ENCODE measurements at places on chromosomes 6 and 20.

GRCh38 chr6:157579467-157580031 lies 198.6 kb downstream of the ZDHHC14 start:
- no peak for DNase-seq

DNA sequence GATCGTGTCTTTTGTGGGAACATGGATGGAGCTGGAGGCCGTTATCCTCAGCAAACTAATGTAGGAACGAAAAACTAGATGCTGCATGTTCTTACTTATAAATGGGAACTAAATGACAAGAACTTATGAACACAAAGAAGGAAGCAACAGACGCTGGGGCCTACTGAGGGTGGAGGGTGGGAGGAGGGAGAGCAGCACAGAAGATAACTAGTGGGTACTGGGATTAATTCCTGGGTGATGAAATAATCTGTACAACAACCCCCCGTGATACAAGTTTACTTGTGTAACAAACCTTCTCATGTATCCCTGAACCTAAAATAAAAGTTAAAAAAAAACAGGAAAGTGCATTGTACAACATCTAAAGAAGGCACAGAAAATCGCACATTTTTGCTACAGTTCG lies 59.0 kb upstream of the TMEM170B start:
- no peak for DNase-seq

DNA sequence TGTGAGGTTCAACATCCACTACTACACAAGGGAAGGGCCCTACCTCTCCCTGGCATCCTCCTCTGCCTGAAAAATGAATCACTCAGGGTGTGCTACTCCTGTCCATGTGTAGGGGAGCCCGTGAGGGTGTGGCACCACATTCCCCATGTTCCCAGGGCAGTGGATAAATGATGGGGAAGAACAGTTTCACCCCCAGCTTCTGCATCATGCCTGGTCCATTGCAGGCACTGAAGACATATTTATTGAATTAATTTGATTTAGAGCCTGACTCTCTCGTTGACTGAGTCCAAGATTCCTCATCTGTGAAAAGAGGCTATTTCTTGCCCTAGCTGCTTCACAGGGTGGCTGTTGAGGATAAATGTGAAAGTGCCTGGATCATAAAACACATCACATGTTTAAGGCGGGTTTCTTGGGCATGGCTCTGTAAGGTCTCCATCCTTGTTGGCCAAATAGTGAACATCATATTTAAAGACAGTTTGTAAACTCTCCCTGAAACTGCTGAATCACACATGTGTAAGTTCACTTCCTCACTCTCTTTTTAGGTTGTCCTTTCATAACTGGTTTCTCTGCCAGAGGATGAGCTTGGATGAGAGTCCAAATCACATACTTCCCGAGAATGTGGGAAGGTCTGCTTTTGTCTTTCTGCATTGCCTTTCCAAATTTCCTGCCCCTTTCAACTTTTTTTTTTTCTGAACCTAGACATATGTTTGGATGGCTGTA lies 79.7 kb upstream of the FYN start:
- no peak for DNase-seq

DNA sequence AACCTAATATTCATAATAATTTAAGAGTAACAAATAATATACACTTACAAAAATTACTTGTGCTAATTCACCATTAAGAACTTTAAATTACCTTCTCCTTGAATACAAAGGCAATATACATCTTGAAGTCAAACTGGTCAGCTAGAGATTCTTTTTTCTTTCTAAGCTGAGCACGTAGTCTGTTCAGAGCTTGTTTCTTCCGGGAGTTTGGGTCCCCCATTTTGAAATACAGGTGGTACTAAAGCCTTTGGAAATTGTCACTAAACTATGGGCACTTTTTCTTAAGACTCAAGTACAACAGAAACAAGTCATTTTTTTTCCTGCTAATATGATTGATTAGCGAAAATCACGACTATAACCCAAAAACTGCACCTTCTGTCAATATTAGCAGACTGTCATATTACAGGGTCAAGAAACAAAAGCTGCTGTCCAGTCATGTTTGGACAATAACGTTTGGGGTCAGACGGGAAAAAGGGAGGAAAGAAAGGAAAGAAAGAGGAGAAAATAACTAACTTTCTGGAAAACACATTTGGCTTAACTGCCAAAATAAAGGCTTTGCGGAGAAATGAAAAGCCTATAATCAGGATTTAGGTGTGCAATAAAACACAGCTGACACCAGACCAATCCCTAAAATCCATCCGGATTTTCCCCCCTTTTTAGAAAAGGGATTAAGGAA lies 367 bp downstream of the C6orf62 start:
- peak; percentile 27 for DNase-seq

DNA sequence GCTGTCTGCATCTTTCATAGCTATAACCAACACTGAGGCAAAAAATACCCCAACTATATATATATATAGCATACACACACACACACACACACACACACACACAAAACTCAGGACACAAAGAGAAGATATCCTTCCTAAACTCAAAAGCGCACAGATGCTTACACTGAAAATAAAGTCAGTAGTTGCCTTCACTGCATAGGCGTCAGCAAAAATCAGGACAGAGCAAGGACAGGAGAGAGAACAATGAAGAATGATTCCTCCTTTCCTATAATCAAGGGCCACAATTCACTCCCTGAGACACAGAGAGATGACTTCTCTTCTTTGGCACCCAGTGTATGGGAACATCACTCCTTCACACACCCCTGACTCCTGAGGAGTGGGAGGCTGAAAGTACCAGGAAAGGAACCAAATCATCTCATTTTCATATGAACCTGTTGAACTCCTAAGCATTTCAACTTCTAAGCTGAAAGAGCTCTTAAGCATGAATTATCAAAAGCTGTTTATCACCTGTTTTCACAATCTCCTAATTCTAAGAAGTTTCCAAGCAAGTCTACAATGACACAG lies 141.4 kb downstream of the HIVEP2 start:
- no peak for DNase-seq

DNA sequence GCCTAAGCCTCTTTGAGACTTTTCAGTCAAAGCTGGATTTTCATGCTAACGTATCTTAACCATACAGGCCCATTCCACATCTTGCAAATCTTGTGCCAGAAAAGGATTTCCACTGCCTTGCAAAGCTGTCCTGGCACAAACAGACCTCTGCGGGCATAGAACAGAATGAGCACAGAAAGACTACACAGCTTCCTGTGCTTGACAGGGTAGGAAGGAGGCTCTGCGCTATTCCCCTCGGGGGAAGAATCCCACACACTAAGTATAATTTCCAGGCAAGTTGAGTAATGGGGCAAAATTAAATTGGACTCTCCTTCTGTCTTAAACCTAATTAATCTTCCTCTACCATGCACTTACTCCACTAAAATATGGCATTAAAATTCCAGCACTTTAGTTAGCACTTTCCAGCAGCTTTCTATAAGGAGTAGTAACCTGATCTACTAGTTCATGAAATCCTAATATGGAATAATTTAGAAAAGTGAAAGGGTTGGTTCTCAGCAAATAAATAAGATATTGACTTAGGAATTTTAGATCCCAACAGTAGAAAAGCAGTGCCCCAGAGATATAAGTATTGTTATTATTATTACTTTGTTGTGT lies 532.1 kb upstream of the JAG1 start:
- DNase-seq = no peak

DNA sequence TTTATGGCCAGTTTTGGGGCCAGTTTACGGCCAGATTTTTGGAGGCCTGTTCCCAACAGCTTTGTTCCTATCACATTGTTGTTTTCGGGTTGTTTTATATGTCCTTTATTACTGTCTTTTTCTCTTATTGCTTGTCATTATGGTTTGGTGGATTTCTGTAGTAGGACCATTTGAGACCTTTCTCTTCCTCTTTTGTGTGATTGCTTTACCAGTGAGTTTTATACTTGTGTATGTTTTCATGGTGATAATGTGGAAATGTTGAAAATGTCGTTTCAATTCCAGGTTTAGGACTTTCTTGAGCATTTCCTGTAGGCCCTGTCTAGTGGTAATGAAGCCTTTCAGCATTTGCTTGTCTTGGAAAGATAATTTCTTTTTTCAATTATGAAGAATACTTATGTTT lies 17.8 kb downstream of the HLA-B start:
- no peak for DNase-seq

DNA sequence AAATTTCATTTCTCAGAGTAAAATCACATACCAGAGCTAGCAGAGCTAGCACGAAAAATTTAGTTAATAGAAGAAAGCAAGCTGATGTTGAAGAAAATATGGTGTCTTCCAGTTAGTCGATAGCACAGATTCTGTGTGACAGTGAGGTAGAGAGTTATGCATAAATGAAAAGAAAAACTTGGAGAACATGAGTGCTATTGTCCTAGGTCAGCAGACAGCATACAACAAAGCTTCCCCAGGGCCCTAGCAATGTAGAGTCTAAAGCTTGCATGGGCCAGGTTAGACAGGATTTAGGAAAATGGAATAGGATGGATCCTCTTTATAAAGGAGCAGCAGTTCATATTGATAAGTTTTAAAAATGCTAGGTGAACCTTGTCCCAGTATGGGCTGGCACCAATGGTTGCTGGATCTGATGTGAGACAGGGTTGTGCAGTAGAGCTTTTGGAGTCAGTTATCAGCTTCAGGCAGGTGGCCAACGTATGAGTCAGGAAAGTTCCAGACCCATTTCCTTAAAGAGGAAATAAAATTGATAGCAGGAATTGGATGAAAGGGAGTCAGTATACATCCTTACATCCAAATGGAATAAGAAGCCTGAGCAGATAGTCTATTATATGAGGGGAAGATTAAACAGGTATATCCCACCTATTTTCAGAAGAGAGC lies 277.2 kb downstream of the FRK start:
- no peak for DNase-seq

- no peak for DNase-seq
These were observed 6.7 kb upstream of the BPIFB6 start for GRCh38 chr20:33024609-33025317.

GRCh38 chr6:15628499-15629131 lies 34.2 kb downstream of the DTNBP1 start:
- DNase-seq = peak; percentile 32

GRCh38 chr6:29702519-29703103 lies 20.6 kb upstream of the HLA-F start:
- DNase-seq = peak; percentile 79

- no peak for DNase-seq
These were observed 84.3 kb downstream of the CTNNBL1 start for GRCh38 chr20:37777988-37778659.

GRCh38 chr6:13190376-13190775 lies 138.0 kb downstream of the TBC1D7 start:
- DNase-seq = no peak

DNA sequence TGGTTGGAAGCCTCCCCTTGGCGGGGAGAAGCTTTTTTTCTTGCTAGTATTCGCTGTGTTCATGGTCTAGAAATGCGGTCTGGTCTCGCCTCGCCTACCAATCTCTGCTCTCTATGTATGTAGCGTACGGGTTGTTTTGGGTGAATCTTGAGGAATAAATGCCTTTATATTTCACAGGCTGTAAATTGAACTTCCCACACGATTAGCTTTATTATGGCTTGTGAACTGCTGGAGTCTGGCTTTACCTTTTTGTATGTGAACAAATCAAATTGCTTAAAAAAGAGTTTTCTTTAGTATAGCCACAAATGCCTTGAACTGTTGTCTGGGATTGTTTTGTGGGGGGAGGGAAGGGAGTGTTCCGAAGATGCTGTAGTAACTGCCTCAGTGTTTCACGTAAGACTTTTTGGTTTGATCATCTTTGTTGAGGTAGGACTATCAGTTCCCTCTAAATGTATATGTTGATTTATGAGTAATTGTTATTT lies 2.2 kb downstream of the INSM1 start:
- DNase-seq = no peak

DNA sequence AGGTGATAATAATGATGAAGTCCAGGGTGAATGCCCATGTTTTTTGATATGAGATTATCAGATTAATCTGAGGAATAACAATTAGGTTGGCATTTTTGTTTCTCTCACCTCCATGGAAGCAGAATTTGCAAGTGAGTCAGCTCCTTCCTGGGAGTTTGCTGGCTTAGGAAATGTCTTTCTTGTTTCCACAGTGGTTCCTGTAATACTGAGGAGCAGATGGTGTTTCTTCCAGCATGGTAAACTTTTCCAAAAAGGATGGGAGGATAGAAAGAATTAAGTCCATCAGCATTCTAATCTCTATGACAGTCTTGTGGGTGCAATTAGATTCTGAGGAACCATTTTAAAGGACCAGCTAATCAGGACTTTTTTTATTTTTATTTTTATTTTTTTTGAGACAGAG lies 40.5 kb downstream of the SNAP25 start:
- no peak for DNase-seq

DNA sequence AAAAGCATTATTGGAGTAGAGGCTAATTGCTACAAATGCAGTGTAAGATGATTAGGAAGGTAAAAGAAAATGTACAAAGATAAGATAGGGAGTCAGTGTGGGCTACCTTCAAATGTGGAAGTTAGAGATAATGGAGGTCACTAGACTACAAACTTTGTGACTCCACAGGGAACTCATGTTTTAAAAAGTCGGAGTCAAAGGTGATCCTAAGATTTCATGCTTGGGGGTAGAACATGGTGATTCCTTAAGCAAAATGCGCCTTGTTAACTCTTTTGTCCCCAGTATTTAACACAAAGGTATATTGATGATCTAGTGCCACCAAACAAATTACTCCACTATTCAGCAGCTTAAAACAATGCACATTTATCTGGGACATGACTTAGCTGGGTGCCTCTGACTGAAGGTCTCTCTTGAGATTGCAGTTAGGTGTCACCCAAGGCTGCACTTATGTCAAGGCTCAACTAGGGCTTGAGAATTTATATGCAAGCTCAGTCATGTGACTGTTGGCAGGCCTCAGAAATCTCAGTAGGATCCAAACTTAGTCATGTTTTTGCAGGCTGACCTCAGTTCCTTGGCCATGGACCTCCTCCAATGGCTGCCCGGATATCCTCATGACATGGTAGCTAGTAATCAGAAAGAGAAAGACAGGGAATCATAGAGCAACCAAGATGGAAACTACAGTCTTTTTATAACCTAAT lies 11.4 kb upstream of the SNX9 start:
- no peak for DNase-seq

DNA sequence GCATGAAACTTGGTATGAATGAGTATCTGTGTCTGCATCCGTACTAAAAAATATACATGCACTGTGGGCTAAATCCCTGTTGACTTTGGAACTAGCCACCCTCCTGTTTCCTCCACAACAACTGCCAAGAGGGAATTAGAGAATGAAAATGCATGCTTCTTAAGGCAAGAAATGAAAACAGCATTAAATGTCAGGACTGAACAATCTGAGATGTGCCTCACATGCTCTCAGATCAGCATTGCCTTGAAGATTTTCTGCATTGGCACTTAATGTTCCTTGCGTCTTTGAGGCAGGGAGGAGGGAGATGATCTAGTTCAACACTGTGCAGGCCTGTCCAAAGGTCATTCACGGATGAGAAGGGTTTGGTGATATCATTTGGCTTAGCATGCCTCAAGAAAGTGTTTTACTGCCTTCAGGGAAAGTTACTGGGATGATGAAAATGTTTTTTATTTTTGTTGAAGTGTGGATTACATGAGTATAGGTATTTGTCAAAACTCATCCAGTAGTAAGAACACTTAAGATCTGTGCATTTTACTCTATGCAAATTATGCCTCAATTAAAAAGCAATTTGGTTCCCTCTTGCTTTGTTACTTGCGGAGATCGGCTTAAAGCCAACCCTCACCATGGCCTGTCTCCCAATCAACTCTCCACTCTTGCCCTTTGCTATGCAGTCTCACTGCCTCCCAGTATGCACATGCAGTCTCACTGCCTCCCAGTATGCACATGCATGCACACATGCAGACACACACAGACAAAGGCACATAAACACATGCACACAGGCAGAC lies 47.5 kb upstream of the RIN2 start:
- no peak for DNase-seq

- DNase-seq = no peak
These were observed 8.5 kb downstream of the ARG1 start for GRCh38 chr6:131581523-131581922.

Measured in CD4-positive, alpha-beta T cell treated with Interleukin-12 subunit alpha and Interleukin-12 subunit beta, for 1 hour (primary cell).